ENCODE measurements at places on chromosomes 6 and 20.

DNA sequence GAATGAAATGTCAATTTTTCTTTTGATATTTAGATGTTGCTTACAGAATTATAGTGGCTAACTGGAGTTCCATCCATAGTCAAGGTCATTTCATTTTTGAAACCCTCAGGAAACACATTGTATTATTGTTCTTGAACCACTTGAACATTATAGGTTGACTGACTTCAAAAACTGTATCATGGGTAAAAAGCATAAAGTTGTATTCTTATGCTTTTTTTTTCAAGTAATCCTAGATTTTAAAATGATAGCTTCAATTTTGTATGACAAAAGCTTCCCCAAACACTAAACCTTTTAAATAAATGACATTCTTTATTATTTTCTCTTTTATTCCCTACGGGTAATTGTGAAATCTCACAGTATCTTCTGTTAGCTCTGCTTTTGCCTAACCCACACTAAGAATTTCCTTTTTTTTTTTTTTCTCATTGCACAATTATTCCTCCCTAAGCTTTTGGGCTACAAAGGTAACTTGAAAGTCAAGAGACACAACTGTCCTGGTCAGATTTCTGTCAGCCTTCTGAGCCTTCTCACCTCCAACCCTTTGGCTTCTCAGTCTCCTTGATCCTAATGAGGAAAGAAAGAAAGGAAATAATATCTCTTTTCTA, 36.9 kb upstream of the LAMA4 start:
- DNase-seq, result no peak

DNA sequence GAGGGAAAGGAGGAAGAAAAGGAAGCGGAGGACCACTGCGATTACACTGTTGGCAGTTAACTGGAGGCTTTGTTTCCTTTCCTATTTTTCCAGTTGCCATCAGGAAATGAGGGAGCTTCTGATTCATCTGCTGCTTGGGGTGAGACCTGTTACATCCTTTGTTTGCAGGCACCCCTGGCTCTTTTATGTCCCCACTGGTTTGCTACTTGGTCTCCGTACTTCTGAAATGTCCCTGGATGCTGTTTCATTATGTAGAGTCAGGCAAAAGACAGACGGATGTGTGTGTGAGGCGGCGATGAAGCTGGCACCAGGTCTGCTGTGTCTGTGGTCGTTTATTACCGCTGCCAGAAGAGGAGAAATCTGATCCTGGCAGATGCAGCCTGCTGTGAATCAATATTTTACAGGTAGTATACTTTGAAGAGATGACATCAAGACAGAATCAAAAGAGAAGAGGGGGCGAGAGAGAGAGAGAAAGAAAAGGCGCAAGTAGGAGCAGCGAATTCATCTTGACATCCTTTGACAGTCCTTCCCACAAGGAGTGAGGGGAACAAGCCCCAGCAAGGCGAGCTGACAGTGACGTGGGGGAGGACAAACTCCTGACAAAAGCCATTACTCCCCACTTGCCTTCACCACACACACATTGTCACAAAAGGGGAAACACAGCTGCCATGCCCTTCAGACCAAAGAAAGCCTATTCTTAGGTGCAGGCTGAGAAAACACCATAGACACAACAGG, 145.9 kb upstream of the FBXL4 start:
- DNase-seq, result no peak

- peak; percentile 51 for DNase-seq
Observed at GRCh38 chr6:165231581-165232561, 77.5 kb downstream of the C6orf118 start.

DNA sequence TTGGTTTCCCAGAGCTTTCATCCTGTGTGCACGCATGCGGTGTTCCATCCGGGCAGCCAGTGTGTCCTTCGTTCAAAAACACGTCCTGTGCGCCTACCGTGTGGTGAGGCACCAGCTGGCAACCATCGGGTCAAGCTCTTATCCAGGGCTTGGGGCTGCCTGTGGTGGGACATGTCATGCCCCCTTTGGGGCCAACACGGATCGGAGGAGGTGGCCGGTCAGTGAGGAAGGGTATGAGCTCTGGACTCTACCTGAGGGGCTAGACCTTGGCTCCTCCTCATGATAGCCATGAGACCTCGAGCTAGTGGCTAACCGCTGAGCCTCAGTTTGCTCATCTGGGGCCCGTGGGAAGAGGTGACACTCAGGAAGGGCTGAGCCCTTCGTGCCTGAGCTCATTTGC, 158.5 kb upstream of the PMEPA1 start:
- no peak for DNase-seq

GRCh38 chr6:87407561-87407900, 241 bp upstream of the CFAP206 start:
- peak; percentile 51 for DNase-seq

DNA sequence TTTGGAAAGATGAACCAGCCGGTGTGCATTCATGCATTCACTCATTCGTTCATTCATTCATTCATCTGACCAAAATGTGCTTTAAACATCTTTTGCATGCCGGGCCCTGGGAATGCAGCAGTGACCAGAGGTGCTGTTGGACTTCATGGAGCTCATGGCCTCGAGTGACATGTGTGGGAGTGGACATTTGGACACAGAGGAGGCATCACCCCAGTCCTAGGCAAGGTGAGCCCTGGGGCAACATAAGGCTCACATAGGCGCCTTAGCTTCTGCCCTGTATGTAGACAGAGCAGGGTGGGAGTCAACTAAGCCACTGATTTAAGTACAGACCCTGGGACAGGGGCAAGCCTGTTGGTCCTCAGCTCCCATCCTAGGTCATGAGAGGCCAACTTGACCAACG, 71.6 kb downstream of the STK35 start:
- no peak for DNase-seq

- DNase-seq, result no peak
Observed at GRCh38 chr20:23649242-23649641, 11.5 kb upstream of the CST3 start.

DNA sequence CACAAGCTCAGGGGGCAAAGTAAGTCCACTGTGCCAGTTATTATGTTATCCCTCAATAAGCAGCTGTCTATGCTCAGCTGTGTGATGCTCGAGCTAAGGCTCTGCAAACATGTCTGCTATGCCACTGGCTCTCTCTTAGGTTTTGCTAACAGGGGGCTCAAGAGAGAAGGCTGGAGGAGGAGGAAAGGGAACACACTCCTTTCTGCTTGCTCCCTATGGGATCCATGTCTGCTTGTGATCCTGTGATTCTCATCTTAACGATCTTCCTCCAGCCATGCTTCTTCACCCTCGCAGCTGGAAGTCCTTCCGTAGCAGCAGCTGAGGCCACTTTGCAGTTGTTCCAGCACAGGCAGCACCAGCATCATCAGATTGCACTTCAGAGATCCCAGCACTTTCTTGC, 37.0 kb upstream of the IGF2R start:
- DNase-seq, result no peak
